Stimulated activated CD4-positive, alpha-beta T cell treated with anti-CD3 and anti-CD28 coated beads, Interleukin-12 subunit alpha, Interleukin-12 subunit beta, amount 100 ng/mL, for 48 hours (primary cell): ENCODE measurements at places on chromosomes 16 and 17.

DNA sequence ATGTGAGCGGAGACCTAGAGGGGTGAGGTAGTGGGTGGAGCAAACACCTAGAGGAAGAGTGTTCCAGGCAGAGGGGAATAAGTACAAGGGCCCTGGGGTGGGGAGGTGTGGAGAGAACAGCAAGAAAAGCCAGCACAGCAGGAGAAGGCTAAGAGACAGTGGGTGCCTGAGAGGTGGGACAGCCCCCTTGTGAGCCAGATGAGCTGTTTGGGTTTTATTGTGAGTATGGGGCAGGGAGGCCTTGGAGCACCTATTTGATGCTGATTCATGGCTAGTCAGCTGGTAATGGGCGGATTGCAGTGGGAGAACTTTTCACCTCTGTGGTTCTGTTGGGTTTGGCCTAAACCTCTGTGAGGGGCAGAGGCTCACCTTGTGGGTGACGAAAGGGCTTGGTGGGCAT, 68.4 kb downstream of the ABCC1 start:
- DNase-seq, result no peak

DNA sequence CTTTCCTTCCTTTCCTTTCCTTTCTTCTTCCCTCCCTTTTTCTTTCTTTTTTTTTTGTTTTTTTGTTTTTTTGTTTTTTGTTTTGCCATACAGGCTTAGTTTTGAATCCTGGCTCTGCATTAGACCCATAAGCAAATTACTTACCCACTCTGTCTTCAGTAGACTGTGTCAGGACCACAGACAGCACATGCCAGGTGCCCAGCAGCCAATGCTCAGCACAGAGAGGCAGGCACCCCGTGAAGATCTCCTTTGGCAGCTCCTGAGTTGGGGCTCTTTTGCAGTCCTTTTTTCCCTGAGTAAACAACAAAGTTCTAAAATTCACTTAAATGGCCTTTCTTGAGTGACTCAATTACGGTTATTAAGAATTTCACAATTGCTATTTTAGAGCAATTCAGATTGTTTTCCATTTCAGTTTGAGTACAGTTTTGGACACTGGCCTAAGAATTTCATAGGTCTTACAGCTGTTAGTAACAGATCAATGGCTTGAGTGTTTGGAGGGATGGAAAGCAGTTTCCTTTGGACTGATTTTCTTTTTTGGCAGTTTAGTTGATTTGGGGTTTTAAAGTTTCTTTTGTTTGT, 26.2 kb upstream of the SLC5A11 start:
- no peak for DNase-seq

- DNase-seq, result no peak
Observed at GRCh38 chr17:74607221-74607620, 15.1 kb upstream of the CD300LD start.

- DNase-seq, result no peak
Observed at GRCh38 chr16:63373744-63374143, 1337.5 kb upstream of the CDH8 start.

DNA sequence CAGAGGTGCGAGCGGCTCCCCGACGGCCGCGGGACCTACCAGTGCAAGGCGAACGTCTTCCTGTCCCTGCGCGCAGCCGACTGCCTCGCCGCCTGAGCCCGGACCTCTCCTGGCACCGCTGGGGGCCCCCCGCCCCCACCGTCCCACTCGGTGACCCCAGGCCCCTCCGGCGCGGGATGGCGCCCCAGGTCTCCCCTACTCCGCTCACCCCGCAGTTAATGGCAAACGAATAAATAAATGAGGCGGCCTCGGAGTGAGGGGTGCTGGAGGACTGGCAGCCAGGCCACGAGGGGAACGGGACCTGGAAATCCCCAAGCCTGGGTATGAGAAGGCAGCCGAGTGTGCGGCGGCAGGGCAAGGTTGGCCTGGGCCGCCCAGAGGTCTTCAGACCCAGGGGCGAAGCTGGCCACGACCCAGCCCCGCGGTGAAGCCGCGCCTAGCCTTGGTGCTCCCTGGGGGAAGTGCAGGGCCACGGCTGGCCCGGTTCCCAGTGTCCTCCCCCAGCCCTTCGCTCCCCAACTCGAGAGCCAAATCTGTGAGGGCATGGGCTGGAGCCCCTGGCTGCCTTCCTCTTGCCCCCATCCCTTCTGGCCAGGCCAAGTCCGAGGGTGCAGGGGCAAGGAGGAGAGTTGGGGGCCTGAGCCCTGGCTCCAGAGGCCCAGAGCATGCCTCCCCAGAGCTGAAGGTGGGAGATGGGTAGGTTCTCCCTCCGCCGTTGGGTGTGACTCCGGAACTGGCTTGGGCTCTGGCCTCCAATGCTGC, 796 bp downstream of the NPB start:
- no peak for DNase-seq

GRCh38 chr17:68656666-68657065, 55.5 kb upstream of the FAM20A start:
- DNase-seq, result no peak

DNA sequence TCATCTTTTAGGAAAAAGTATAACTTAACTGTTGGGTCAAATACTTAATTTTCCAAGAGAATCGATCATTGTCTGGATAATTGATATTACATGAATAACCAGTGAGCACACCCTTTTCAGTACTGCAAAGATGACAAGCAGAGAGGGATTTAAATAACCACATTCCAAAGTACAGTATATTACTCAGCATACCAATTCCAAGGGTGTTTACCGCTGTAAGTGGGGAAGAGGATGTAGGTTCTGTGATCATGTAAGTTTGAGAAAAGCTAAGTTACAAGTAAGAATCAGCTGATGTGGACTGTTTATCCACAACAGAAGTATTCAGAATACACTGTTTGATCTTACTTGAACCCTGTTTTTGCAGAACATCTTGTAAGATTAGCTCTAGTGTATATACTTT, 6.1 kb downstream of the GDE1 start:
- DNase-seq, result no peak

DNA sequence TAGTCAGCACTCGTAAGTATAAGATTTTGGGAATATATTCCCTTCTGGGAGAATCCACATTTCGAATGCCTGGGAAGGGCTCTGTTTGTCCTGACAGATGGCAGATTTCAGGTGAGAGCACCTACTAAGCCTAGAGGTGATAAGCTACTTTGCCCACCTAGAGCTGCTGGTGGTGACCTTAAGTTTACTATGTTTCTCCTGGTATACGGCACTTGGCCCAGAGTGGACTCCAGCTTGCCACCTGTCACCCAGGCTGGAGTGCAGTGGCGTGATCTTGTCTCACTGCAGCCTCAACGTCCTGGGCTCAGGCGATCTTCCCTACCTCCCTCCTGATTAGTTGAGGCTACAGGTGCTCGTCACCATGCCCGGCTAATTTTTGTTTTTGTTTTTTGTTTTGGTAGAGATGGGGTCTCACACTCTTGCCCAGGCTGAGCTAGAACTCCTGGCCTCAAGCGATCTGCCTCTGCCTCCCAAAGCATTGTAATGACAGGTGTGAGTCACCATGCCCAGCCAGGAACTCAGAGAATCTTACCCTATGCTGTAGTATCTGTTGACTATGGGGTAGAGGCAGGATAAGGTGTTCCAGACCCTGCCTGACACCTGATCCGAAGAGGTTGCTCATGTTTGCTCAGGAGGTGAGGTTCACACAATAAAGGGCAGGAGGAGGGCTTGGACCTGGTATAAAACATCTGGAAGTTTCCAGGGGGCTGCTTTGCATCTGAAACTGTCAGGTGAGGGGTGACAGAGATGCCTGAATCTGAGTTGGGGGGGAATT, at the start of gene ZG16:
Gene ZG16 (plus strand): TSS at position 681 of the 775 bp plus-strand sequence. CDS start 1,011 bp downstream, outside the sequence.
- DNase-seq, result no peak

- no peak for DNase-seq
Observed at GRCh38 chr17:48559840-48560817, 15.2 kb upstream of the HOXB2 start.

- DNase-seq, result no peak
Observed at GRCh38 chr16:51051671-51052070, 99.4 kb downstream of the SALL1 start.

GRCh38 chr16:3480901-3481695, 14.2 kb downstream of the C16orf90 start:
- DNase-seq, result no peak

- DNase-seq, result no peak
Observed at GRCh38 chr17:34669511-34669910, 90.1 kb downstream of the TMEM132E start.

GRCh38 chr16:10009684-10010083, 172.5 kb downstream of the GRIN2A start:
- no peak for DNase-seq

DNA sequence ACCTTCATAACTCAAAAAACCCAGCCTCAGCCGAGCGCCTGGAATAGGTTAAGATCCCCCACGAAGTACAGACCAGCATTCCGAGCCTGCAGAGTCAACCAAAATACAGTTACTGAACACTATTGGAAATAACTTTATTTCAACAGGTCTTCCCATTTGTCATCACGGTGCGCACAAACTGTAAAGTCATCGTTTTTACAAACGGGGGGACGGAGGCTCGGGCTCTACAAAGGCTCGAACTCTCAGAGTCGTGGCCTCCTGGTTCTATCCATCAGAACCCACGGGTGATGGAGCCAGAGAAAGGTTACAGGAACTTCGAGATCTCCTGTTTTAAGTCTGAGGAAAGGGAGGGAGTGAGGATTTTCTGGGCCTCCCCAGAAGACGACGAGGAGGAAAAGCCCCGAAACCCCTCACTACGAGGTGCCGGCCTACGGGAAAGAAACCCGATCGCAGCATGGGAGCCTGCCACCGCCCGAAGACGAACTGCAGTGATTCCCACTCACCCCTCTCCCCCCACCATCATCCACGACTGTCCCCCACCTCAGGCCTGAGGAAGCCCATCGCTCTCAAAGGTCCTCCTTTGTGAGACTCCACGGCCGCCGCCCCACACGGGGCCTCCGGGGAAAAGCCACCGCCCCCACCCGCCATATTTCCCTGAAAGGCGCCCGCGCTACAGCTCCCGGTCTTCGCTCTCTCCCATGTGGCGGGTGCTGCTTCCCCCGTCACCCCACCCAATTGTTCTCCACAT, 917 bp downstream of the YWHAE start:
- peak; percentile 53 for DNase-seq

DNA sequence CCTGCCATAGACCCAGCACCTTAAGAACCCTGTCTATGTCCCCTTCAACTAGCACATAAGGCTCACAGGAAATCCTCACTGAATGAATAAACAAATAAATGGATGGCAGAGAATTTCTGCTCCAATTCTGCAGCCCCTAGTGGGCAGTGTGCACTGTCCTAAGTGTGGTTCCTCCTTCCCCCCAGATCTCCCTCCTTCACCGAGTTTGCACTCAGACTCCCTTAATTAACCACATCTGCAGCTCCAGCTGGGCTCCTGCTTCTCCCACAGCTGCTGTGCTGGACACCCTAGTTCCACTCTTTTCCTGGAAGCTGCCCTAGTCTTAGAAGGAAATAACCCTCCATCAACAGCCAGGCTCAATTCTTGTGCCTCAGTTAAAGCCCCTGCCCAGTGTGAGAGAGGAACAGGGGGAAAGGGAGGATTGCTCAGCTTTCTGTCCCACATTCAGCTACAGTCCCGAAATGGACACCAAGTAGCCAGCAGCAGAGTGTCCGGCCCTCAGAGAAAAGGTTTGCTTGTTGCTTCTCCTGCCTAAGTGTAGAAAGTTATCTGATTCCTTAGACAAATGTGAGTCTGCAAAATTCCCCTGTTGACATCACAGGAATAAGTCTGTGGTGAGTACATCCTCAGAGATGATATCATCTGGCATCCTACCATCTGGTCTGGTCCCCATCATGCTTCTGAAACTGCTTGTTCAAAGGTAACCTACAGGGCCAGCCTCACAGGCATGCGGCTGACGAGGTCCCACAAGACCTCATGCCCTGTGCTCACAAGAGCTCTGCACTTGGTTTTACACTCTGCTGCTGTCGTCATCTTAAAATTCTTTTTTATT, 12.3 kb downstream of the LRRC3C start:
- DNase-seq, result peak; percentile 46

GRCh38 chr17:80892019-80892855, 99.4 kb upstream of the CHMP6 start:
- peak; percentile 82 for DNase-seq

DNA sequence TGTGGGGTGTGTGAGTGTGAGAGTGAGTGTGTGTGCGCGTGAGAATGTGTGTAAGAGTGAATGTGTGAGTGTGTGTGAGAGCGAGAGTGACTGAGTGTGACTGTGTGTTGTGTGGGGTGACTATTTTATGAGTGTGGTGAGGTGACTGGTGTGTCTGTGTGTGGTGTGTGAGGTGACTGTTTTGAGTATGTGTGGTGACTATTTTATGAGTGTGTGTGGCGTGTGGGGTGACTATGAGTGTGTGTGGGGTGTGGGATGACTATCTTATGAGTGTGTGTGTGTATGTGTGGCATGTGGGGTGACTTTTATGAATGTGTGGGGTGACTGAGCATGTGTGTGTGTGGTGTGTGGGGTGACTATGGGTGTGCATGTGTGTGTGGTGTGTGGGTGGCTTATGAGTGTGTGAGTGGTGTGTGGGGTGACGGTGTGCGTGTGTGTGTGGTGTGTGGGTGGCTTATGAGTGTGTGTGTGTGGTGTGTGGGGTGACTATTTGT, 152.9 kb upstream of the PLCG2 start:
- peak; percentile 24 for DNase-seq

DNA sequence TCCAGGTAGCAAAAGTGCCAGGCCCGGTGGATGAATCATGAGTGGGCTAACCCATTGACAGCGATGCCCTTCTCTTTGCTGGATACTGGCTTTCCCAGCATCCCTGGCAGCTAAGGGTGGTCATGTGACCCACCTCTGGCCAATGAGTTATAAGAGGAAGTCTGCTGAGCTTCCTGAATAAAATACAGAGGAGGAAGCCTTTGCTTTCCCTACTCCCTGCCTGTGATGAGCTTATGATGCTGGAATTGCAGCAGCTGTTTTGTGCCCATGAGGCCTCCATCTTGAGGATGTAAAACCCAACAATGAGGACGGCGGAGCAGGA, 15.0 kb upstream of the ATP2A3 start:
- DNase-seq, result no peak

- DNase-seq, result no peak
Observed at GRCh38 chr17:78127888-78128550, 536 bp downstream of the TMC6 start.

GRCh38 chr16:22386976-22387375, 12.6 kb upstream of the CDR2 start:
- no peak for DNase-seq

- DNase-seq, result no peak
Observed at GRCh38 chr16:78461087-78461486, 361.6 kb downstream of the WWOX start.

DNA sequence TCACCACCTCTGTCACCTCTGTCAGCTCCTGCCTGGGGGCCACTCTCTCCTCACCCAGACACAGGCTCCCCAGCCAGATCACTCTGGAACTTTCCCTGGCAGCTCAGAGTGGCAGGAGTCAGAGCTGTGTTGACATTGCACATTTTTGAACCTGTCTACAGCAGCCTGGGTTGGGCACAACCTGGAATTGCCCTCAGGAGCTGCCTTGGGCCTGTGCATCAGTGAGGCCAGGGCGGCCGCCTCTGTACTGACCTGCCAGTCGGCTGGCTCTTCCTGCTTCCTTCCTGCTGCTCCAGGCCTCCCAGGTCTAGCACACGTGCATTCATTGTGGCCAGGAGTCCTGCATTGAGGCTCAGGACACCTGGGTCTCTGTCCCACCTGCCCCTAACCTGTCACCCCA, 14.2 kb upstream of the TMEM11 start:
- DNase-seq, result no peak

GRCh38 chr17:46831573-46832330, 13.3 kb upstream of the WNT3 start:
- no peak for DNase-seq

GRCh38 chr16:19894586-19894985, 9.9 kb upstream of the GPRC5B start:
- no peak for DNase-seq
